Dermis microvascular lymphatic vessel endothelial cell (primary cell): ENCODE measurements at places on chromosomes 4 and X. TPM values are rescaled to one million over a fixed set of nuclear protein-coding genes. Genes with fewer than 3 reads are reported as not detected.

SUPT20HL1 gene
- not detected in 2 replicates for total RNA-seq

KLB gene
- under 0.01 TPM in 2 replicates for total RNA-seq

FAM47E gene
- 0.13 and 0.26 TPM in 2 replicates for total RNA-seq

ARSD gene
- 16.4 and 29.7 TPM in 2 replicates for total RNA-seq

TMPRSS11B gene
- not detected in 2 replicates for total RNA-seq

RAI2 gene
- total RNA-seq: 1.2 and 3.3 TPM in 2 replicates

POLR2B gene
- 70.9 and 83.7 TPM in 2 replicates for total RNA-seq

GLUD2 gene
- total RNA-seq: 0.51 and 0.63 TPM in 2 replicates

ZFYVE28 gene
- total RNA-seq: 1.8 and 3.5 TPM in 2 replicates

WNK3 gene
- 0.13 and 0.38 TPM in 2 replicates for total RNA-seq

DGAT2L6 gene
- not detected in 2 replicates for total RNA-seq

MAGEB1 gene
- total RNA-seq: not detected in 2 replicates

RPL36A gene
- total RNA-seq: 206 and 253 TPM in 2 replicates

ACOT9 gene
- 66.4 and 70.7 TPM in 2 replicates for total RNA-seq

SATL1 gene
- not detected in 2 replicates for total RNA-seq

RNF128 gene
- total RNA-seq: 0.13 TPM in 1 of 2 replicates, not detected in the other

CT45A8 gene
- total RNA-seq: not detected in 2 replicates

PARM1 gene
- total RNA-seq: 0.13 TPM in 1 of 2 replicates, not detected in the other

GLRB gene
- total RNA-seq: 10.3 and 15.7 TPM in 2 replicates

ADH1B gene
- total RNA-seq: 0.13 TPM in 2 replicates
